ENCODE measurements at places on chromosomes 3 and 15.

- DNase-seq = peak; percentile 10
Observed at GRCh38 chr3:10459954-10460754, 45.2 kb downstream of the ATP2B2 start.

- no peak for DNase-seq
Observed at GRCh38 chr3:9433627-9434521, 36.5 kb downstream of the SETD5 start.

- no peak for DNase-seq
Observed at GRCh38 chr3:187401856-187402255, 33.7 kb downstream of the RTP4 start.

DNA sequence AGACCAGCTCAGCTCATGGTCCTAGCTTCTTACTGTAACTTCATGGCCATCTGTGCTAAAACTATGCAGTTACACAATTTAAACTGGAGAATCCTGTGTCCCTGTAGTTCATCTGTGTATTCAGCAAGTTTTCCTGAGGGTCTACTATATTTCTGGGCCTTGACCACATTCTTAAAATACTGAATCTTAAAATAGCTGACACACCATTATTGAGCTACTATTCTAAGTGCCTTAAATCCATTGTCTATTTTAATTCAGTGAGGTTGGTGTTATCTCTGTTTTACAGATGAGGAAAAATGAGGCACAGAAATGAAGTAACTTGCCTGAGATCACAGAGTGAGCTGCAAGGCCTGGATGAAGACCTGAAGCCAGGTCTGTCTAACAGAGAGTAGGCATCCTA lies 22.0 kb downstream of the MYLK start:
- DNase-seq = no peak

GRCh38 chr3:53496984-53497383 lies 2.6 kb downstream of the CACNA1D start:
- DNase-seq = no peak

GRCh38 chr3:50333744-50334328 lies 5.8 kb upstream of the TUSC2 start:
- no peak for DNase-seq

DNA sequence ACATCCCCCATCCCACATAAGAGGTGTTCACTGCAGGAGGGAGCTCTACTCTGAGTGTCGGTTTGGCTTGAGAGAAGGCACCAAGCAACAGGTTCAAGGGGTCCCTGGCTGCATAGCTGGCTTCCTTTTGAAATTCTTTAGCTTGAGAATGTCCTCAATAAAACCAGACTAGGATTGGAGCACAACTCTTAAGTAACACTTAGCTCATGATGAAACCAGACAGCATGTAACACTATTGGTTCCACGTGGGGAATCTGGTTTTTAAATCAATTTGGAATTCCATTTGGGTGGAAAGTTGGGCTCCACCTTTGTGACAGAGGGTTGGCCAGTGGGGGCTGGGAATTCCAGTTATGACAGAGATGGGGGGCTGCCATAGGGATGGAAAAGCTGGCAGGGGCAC lies 281.2 kb downstream of the TLE3 start:
- DNase-seq = no peak

DNA sequence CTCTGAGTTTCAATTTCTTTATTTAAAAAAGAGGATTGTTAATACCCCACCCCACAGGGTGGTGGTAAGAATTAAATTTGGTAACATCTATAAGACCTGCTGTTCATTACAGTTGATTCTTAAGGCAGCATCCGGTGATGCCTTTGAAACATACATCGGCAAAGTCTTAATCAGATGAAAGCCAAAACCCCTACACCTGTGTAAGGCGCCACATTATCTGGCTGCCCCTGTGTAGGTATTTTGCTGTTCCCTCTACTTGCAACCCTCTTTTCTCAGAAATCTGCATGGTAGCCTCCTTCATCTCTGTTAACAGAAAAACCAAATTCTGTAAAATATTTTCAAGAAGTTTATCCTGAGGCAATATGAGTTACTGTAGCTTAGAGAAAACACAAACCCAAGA lies 90.0 kb downstream of the ST6GAL1 start:
- no peak for DNase-seq

- DNase-seq = no peak
Observed at GRCh38 chr15:92082006-92082843, 228.7 kb downstream of the SLCO3A1 start.

DNA sequence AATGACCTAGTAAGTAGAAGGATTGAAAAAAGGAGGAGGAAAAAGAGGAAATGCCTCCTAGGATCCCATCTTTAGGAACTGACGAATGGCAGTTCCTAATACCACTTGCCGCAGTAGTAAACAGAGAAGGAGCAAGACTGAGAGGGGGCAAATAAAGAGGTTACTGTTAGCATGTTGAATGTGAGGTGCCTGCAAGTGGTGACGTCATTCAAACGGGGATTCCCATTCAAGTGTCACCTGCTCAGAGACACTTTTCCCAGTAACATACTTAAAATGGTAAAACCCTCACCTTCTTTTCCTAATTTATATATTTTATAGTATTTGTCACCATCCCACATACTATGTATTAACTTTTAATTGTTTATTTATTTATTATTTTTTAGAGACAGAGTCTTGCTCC lies 178.9 kb downstream of the IL5RA start:
- no peak for DNase-seq

GRCh38 chr3:14876921-14877333 lies 58.2 kb downstream of the FGD5 start:
- DNase-seq = peak; percentile 20

- DNase-seq = no peak
Observed at GRCh38 chr15:66132251-66132816, 121.2 kb downstream of the MEGF11 start.

GRCh38 chr15:83243634-83244033 lies 36.0 kb upstream of the HDGFL3 start:
- DNase-seq = no peak

DNA sequence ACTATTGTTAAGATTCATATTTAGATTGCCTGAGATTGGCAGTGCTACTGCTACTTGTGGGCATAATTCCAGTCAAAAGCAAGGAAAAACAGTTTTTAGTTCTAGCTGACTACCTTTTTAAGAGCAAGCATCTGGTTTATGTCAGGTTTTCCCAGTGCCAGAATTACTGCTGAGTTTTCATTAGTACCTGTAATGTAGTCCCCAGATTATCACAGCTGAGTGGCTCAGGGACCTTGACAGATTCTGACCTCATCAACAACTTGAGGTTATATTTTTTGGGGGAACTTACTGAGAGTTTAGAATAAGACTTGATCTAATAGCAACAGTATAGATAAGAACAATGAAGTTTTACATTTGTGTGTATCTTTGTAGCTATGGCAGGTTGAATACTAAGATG lies 31.0 kb downstream of the NXPE3 start:
- DNase-seq = no peak

GRCh38 chr15:29633971-29634370 lies 188.3 kb downstream of the TJP1 start:
- no peak for DNase-seq

All from glomerular endothelial cell (primary cell).